Heart left ventricle (tissue), 16 donors: ENCODE measurements at places on chromosomes 1 and 21. TPM values are rescaled to one million over a fixed set of nuclear protein-coding genes. Genes with fewer than 3 reads are reported as not detected.
A peak's percentile ranks its signal among the peaks of the same experiment; 100 is the strongest.

- DNase-seq = no peak
These were observed 50.5 kb downstream of the CNN3 start for GRCh38 chr1:94876362-94876761.

GRCh38 chr1:98675282-98675681 lies 13.8 kb downstream of the SNX7 start:
- DNase-seq = no peak

DNA sequence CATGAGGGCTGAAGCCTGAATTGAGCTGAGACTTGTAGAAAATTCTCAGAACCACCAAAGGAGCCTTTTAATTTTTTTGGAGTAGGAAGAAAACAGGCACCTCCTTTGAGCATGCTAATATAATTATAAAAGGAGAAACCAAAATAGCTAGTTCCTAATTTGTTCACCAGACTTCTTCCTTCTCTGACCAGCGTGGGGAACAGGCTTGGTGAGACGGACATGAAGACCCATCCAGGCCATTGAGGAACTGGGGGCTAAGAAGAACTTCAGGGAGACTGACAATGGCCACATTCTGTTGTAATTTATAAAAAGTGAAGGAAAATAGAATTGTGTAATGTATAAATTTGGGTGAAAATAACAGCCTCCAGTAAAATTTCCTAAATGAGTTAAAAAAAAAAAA lies 62.6 kb downstream of the MAN1C1 start:
- DNase-seq = no peak

DNA sequence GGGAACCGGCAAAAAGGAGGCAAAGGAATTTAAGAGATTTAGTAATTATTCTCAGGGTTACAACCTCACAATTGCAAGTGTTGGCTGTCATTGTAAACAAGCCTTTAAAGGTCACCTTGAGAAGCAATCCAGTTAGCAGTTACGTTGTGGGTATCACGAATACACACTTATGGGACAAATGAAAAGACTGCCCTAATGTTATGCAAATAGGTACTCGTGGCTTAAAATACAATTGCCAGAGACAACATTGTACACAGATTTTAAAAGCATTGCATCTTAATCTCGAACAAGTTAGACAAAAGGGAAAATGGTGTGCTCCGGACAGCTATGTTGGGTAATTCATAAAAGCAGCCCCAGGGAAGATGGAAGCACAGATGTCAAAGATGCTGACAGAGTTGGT lies 120.5 kb upstream of the ZC3H12A start:
- no peak for DNase-seq

DNA sequence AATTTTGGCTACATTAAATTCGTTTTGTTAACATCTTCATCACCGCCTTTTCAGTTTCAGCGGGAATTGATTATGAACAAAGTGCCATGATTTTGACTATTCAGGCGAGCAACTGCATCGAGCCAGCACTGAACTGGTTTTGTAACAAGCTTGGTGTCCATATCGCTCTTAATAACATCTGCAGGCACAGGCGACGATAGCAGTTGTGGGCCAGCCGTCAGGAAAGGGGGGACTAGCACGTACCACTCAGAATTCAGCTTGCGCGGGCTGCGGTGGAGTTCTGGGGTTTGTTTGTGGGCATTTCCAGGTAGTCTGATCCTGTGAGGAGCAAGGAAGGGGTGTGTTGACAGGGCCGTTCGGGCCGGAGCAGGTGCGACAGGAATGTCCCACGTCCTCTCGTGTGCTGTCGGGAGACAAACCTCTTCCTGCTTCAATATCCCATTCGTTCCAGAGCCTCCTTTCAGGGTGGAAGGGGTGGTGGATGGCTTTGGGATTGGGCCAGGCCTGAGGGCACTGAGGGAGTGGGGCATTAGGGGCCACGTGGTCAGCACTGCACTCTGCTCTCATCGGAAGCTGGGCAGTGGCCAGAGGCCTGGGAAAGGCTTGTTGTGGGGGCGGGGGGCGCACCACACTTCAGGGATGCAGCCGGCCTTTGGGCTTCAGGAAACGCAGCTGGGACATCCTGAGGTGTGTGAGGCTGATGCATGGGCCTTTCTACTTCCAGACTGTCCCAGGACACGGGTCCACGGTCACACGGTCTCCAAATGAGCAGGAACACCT lies 39.1 kb downstream of the SKI start:
- DNase-seq = peak; percentile 60

DNA sequence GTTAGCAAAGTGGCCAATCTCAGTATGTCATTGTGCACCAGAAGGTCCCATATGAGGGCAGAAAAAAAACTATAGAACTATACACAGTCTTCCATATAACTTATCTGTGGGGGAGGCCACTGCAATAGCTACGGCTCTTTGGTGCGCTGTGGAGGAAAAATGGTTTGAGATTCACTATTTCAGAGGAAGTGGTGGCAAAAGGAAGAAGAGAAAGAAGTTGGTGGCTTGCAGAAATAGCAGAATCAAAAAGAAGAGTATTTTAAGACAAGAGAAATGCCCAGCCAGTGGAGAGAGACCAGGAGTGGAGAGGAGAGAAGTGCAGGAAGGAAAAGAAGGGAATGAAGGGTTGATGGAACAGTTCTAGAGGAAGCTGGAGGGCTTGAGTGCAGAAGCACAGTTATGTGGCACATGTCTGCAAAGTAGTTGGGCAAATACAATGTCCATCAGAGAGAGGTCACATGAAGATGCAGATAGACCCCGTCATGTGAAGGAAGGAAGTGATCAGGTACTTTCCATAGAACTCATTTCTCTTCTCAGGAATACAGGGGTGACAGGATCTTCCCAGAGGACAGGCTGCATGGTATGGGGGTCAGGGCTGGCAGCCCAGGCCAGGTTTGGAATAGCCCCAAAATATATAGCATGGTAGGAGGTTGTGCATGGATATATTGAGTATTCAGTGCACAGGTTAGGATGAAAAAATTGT lies 64.6 kb downstream of the RUNX1 start:
- DNase-seq = no peak

DNA sequence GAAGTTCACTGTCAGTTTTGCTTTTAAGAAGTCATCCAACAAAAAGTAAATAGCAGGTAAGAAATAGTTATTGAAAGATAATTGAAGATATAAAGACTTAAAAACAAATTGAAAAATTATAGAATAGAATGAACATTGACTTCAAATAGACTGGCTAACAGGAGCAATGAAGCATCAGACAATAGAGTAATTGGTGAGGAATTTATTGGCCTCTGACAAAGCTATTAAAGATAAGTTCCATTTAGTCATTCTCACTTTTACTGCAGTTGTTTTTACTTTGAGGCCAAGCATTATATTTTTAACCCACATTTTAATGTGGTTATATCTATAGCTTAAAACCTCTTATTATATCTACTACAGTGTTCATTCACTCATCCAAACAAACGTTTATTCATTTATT lies 228.8 kb upstream of the ADGRL2 start:
- DNase-seq = no peak

DNA sequence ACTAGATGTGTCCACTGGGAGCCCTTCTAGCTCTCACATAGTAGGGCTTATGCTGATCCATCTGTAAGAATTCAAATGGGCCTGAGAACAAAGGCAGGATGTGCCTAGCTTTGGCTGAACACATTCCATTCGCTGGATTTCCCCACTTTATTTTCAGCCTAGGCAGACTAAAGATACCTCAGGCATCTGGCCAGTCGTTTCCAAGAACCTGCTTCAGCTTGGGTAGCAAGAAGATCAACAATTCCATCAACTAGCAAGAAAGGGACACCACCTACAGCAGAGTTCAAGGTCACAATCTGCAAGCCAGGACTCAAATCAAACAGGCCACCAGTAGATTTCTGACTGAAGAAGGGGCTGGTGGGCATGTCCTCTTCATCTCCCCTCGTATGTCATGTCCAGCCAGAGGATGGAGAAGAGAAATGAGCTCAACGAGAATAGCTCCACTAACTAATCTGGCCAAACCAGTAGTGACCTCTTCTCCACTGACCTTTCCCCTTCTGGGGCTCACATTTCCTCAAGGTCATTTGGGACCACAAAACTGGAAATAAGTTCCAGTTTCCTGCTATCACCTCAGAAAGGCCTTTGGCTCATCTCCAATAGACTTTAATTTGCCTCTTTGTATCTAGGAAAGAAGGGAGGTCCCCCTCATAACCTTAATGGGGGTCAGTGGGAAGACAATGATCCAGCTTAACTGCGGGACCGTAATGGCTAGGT lies 14.2 kb downstream of the TXNIP start:
- DNase-seq = no peak

- DNase-seq = no peak
These were observed 42.1 kb upstream of the NBPF3 start for GRCh38 chr1:21397813-21398188.

- no peak for DNase-seq
These were observed 124.7 kb downstream of the TYW3 start for GRCh38 chr1:74857676-74858075.

DNA sequence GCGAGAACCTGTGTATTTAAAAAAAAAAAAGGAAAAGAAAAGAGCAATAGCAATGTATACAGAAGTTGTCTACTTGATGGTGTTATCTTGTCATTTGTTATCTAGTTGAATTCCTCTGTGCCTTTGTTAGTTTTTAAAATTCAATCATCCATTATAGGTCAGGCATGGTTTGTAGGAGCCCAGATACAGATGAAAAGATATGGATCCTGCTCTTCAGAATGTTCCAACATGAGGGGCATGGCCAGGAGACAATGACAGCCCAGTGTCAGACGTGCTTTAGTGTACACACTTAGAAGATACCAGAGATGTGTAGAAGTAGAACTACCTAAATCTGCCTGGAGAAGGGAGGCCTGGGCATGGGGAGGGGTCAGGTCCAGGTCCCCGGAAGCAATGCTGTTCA lies 16.6 kb downstream of the MTARC2 start:
- DNase-seq = no peak

DNA sequence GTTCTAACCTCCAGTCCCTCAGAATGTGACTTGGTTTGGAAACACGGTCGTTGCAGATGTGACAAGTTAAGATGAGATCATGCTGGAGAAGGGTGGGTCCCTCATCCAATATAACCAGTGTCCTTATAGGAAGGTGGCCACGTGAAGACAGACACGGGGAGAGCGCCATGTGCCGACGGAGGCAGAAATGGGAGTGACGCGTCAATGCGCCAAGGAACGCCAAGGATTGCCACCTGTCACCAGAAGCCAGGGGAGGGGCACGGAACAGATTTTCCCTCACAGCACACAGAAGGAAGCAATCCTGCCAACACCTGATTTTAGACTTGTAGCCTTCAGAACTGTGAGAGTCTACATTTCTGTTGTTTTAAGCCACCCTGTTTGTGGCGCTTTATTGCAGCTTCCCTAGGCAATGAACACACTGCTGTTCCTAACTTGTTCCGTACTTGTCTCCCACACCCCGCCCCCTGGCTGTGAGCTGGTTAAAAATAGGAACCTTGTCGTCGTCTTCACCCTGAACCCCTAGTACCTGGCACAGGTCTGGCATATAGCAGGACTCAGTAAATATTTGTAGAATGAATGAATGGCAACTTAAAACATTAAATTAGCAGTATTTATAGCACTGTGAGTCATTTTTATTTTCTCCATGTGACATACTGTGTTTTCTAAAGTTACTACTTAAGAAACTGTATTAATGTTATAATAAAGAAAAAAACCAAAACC lies 14.2 kb downstream of the RIMS3 start:
- no peak for DNase-seq

- no peak for DNase-seq
These were observed 1.4 kb upstream of the MYOG start for GRCh38 chr1:203086992-203087763.

DNA sequence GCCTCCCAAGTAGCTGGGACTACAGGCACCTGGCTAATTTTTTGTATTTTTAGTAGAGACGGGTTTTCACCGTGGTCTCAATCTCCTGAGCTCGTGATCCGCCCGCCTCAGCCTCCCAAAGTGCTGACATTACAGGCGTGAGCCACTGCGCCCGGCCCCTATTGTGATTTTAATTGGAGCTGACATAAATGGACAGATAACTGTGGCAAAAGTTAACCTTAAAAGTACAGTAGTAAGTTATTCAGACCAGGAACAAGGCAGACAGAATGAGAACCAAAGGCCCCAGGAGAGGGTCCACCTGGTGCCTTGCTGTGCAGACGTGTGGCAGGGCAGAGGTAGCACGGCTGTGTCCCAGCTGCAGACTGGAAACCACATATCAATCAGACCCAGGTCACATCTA lies 11.0 kb downstream of the TMEM201 start:
- no peak for DNase-seq

- no peak for DNase-seq
These were observed 31.6 kb upstream of the ETS2 start for GRCh38 chr21:38774152-38774551.

DNA sequence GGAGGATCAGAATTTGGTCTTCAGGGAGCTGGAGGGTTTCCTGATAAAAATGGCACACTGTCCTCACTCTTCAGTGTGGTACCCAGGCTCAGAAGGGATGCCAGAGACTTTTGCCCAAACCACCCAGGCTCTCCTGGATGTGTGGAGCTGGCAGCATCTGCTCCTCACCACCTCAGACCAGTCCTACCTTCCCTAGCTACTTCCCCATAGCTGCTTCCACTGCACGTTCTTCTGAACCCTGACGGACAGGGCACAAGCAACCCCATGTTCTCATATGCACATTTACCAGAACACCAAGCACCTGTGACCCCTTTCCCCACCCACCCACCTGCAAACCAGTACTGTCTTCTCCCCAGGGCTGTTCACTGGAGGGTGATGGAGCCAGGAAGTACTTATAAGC lies 4.7 kb downstream of the ADAR start:
- no peak for DNase-seq

- peak; percentile 82 for DNase-seq
These were observed 2.6 kb downstream of the HDGF start for GRCh38 chr1:156748670-156749418.

DNA sequence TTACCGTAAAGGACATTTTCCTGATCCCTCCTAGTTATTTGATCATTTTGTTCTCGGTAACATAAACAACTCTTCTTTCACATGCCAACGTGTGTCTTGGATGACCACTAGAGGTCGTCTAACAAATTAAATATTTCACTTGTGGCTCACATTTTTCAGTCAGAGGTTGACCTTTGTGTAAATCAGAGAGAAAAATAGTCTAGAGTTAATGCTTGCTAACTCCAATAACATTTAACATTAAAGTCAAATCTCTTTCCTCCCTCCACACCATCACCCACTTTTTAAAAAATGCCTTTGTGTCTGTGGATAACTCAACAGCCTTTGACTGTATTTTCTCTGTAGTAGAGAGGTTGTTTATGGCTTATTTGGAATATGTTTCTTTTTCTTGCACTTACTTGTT lies 220.5 kb upstream of the B3GALT2 start:
- DNase-seq = no peak

DNA sequence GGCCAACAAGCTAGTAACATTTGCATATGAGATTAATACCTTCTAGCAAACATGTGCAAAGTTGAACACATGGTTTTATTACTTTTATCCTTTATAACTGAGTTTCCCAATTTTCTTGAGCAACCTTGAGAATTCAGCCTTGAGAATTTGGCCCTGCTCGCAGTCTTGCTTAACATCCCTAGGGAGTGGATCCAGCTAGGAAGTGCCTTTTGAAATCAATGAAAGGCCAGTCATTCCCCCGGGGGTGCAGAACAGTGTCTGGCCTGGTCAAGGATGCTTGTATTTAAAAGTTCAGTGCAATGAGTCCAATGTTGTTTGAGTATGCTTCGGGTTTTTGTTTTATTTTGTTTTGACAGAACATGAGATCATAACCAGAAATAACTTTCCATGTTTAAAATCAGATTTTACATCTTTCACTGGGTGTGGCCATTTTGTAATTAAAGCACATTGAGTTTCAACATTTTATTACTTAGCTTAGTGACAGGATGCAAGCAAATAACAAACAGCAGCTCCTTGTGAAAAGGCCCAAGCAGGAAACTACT lies 16.7 kb downstream of the PALMD start:
- peak; percentile 85 for DNase-seq

TMEM63A gene
- polyA plus RNA-seq = 37.3 TPM

LCE6A gene
- polyA plus RNA-seq = not detected

RXFP4 gene
- polyA plus RNA-seq = 0.07 TPM

CTSE gene
- not detected for polyA plus RNA-seq

NCAM2 gene
- polyA plus RNA-seq = 0.60 TPM
